ENCODE measurements at places on chromosomes 7 and 10.

GRCh38 chr10:123995082-123995460, 98.3 kb downstream of the CHST15 start:
- peak; percentile 46 for DNase-seq

GRCh38 chr7:18513343-18513742, 17.8 kb downstream of the HDAC9 start:
- DNase-seq = no peak

DNA sequence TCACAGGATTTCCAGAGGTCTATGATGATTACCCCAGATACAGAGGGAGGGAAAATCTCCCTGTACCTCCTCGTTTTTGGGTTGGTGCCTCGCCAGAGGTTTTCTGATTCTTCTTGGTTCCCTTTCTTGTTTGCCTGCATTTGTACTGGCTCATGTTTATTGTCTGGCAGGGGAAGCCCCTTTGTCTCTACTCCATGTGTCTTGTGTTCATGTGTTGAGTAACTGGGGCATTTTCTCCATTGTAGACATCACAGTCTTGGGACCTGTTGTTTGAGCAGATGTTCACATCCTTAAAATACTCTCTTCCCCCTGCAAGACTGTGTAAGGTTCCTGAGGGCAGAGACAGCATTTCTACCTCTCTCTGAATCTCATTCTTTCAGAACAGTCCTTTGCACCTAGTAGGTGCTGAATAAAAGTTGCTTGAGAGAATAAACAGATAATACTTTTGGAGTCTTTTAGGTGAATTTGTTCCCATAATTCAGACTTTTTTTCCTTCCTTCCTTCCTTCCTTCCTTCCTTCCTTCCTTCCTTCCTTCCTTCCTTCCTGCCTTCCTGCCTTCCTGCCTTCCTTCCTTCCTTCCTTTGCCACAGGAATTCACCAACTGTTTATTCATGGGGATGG, 25.1 kb downstream of the CDK14 start:
- DNase-seq = no peak

- DNase-seq = no peak
Measured at GRCh38 chr7:37775921-37776320, 72.5 kb upstream of the NME8 start.

- no peak for DNase-seq
Measured at GRCh38 chr10:72690071-72690755, 1.7 kb upstream of the MCU start.

- no peak for DNase-seq
Measured at GRCh38 chr10:114931072-114931679, 6.8 kb upstream of the TRUB1 start.

GRCh38 chr10:78944723-78945312, 123.9 kb upstream of the ZMIZ1 start:
- DNase-seq = peak; percentile 93

GRCh38 chr7:135158874-135159273, 11.0 kb downstream of the TMEM140 start:
- DNase-seq = no peak

DNA sequence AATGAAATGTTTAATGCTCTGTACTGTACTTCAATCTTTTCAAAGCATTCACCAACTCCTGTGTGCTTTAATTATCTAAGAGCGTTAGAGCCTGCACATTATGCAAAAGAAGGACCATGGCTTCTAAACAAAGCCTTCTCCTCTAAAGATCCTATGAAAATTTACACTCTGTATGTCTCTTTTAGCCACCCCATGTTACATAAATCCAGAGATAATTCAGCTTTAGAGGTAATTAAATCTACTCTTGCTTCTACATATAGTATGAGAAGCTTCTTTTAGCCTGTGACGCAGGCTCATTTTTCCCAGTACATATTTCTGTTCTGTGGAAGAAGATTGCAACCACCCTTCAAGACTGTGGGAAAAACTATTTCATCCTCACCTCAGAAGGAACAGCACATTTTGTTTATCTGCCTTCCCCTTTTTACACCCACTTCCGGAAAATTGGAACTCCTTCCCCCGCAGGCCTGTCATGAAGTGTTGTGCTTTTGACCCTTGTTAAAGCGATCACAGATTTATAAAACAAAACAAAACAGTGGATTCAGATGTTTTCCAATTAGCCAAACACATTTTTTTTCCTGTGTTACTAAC, 8.1 kb upstream of the TAS2R16 start:
- DNase-seq = no peak

DNA sequence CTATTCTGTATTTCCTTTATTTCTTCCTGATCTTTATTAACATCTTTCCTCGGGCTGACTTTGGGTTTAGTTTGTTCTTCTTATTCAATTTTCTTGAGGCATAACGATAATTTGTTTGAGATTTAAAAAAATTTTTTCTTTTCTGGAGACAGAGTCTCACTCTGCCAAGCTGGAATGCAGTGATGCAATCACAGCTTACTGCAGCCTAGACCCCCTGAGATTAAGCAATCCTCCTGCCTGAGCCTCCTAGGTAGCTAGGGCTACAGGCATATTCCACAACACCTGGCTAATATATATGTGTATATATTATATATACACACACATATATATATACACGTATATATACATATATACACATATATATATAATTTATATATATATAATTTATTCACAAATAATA, 540.2 kb downstream of the NXPH1 start:
- DNase-seq = no peak

- no peak for DNase-seq
Measured at GRCh38 chr10:80139265-80139664, 6.7 kb downstream of the PLAC9 start.

DNA sequence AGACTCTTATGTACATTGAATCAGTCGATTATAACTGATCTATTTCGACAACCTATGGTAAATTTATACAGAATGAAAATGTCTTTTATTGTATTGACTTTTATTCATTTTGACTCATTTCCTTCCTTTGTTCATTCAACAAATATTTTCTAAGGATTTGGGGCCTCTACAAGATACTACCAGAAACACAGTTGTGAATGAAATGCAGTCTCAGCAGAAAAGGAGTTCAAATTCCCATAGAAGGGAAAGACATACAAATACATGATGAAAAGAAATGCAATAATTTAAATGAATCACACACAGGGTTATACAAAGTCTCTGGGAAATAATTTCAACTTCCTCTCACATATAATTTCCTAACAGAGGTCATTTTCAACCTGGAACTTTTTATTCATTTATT, 134.0 kb upstream of the SEMA3A start:
- no peak for DNase-seq

DNA sequence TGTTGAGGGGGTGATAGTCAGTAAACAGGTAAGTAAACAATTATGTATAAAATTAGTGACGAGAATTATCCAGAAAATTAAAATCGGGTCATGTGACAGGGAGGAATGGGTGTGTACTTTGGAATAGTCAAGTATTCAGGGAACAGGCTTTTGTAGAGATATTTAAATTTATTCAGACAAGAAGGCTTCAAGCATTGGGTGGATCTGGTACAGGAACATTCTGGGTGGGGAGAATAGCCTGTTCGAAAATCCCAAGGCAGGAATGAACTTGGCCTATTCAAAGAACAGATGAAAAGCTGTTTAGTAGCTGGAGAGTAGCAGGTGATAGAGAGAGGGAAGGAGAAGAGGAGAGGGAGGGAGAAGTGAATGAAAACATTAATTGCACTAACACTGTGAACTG, 448.9 kb upstream of the FZD8 start:
- no peak for DNase-seq

DNA sequence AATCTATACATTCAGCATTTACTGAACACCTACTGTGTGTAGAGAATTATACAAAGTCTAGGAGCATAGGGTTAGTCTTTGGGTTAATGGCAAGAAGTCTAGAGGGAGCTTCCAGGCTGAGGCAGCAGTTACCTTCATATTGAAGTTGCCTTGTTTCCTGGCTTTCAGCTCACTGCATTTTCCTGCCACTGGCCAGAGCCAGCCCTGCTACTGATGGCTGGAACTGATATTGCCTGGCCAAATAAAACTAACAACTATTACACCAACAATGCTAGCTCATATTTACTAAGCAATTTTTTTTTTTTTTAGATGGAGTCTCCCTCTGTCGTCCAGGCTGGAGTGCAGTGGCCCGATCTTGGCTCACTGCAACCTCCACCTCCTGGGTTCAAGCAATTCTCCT, 165.7 kb upstream of the ITGB1 start:
- no peak for DNase-seq

- DNase-seq = no peak
Measured at GRCh38 chr7:37684927-37685326, 1.4 kb downstream of the GPR141 start.

- DNase-seq = no peak
Measured at GRCh38 chr7:18905316-18905943, 212.0 kb downstream of the TWIST1 start.

DNA sequence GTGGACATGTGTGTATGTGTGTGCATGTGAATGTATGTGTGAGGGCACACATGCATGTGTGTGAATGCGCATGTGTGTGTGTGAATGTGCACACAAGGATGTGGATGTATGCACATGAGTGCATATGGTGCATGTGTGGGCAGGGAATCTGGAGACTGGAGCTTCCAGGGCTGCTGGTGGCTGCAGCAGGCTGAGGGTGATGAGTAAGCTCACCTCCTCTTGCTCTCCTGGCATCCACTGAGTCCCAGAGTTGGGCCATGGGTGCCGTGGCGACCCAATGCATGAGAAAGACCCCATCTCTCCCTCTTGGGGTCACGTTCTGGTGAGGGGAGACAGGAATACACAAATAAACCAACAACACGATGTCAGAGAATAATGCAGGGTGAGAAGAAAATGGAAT, 33.3 kb upstream of the COL13A1 start:
- no peak for DNase-seq

GRCh38 chr7:117854186-117854585, 19.1 kb downstream of the CTTNBP2 start:
- no peak for DNase-seq

GRCh38 chr10:14601872-14602725, 172.6 kb downstream of the FAM107B start:
- peak; percentile 67 for DNase-seq

DNA sequence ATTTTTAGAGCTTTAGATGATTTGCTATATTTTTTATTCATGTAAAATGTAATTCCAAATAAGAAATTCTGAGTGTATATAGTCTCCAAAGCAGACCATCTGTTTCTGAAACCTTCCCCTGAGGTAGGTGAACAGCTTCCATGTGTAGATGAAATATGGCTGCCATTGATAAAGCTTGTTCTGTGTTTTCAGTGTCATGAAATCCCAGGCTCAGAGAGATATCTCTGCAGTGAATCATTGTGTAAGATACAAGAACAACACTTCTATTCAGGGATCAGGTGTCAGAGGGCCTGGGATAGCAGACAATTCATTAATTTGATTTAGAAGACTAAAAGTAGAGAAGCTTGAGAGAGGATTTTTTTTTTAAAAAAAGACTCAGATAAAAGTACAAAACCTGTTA, 29.1 kb downstream of the ACTA2 start:
- DNase-seq = no peak

DNA sequence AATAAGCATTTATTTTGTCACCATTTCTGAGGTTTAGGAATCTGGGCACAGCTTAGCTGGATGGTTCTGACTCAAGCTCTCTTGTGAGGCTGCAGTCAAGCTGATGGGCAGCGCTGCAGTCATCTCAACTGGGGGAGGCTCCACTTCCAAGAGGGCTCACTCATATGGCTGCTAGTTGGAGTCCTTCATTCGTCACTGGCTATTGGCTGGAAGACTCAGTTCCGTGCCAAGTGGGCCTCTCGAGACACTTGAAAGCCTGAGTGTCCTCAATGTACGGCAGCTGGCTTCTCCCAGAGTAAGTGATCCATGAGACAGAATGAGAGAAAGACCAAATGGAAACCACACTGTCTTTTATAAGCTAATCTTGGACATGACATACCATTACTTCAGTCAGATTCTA, 21.6 kb upstream of the COL13A1 start:
- no peak for DNase-seq
